ENCODE measurements at places on chromosomes 12 and 14.

- no peak for DNase-seq
Measured at GRCh38 chr12:109308534-109309380, at the start of gene FOXN4. Gene FOXN4 (minus strand): TSS chr12:109309284. CDS start chr12:109308321, 963 bp downstream.

DNA sequence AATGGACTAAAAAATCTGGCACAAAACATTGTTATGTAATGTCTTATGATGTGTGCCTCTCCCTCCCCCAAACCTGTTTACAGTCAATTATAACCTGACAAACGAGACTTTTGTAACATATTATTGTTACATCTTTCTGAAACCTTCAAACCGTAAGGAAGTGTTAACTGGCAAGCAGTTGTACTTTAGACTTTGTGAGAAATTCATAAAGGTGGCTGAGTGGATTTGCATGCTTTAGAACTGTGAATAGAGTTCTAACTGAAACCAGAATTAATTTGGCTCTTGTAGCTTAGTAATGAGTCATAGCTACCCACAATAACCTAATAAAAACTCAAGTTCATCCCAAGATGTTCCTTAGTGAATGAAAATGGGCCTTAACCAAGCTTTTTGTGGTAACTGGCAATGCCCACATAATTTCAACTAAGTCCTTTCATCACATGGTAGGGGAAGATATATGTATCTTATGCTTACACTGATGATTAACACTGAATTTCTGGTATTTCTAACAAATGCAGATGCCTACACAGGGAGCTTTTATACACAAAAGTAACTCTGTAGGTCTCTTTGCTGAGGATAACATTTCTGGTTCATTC is 29.7 kb downstream of the RAD9B start:
- DNase-seq, result no peak

DNA sequence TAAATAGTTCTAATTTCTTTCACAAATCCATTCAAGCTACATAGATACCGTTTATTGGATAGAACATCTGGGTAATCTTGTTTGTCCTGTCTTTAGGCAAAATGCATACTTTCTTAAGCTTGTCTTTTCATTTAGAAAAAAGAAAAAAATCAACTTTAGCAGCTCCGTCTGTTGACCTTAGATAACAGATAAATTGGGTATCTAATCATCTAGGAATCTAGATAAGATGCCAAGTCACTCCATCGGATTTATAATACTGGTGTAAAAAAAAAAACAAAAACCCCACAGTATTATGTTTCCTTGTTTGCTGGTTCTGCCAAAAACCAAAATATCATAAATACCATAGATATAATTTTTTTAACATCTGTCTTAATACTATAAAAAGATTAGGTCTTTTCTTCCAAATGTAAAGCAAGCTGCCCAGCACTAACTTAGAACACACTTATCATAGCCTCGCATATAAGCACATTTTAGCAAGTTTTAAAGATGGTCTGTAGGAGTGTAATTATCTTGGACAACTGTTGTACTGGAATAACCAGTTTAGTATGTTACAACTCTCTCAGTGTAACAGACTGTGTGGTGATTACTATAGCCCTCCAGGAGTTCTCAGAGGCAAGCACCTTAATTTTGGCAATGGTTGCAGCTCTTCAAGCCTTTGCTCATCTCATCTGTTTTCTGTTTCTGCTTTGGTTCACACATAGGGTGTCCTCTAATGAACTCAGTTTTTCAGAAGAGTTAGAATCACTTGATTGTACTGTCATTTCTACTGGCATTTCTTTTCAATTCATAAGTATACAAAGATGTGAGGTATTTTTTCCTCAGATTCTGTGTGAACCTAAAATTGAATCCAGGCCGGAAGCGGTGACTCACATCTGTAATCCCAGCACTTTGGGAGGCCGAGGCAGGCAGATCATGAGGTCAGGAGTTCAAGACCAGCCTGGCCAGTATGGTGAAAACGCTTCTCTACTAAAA is 83.1 kb downstream of the ANO6 start:
- no peak for DNase-seq

GRCh38 chr14:38553586-38553985 is 297.7 kb upstream of the CLEC14A start:
- no peak for DNase-seq

- no peak for DNase-seq
Measured at GRCh38 chr14:53325176-53325806, 172.2 kb upstream of the DDHD1 start.

- DNase-seq, result no peak
Measured at GRCh38 chr12:58007875-58008274, 66.5 kb downstream of the ATP23 start.

DNA sequence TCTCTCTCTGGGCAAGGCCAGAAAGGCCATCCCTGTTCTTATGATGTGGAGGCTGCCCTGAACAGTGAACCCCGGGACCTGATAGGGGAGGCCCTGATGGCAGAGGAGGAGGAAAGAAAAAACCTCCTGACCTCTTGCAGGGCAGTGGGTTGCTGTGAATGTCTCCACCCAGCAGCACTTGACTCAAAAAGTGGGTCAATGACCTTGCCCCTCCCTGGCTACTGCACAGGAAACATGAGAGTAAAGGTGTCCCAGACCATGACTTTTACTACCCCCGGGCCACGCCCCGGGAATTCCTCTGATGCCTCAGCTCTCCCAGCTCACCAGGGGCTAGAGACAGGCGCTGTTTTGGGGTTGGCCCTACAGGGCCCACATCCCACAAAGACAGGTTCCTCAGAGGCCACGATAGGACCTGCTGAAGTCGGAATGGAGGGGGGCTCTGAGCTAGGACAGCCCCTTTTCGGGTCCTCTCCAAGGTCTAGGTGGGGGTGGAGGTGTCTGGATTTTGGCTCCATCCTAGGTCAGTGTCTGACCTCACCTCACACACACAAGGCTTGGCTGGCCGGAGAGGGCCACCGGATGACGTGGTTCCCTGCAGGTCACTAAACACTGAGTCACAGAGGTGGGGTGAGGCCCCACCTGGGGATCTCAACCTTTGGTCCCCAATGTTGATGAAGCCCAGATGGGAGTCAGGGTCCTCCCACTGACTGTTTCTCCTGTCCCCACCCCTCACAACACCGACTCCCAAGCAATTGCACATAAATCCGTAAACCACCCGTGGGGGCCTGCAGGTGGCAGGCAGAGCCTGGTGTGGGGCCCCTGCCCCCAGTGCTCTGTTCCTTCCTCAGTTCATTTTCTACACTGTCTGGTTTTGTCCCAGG is 1.6 kb downstream of the RHOF start:
- no peak for DNase-seq

- no peak for DNase-seq
Measured at GRCh38 chr12:119634743-119635142, 33.2 kb upstream of the PRKAB1 start.

DNA sequence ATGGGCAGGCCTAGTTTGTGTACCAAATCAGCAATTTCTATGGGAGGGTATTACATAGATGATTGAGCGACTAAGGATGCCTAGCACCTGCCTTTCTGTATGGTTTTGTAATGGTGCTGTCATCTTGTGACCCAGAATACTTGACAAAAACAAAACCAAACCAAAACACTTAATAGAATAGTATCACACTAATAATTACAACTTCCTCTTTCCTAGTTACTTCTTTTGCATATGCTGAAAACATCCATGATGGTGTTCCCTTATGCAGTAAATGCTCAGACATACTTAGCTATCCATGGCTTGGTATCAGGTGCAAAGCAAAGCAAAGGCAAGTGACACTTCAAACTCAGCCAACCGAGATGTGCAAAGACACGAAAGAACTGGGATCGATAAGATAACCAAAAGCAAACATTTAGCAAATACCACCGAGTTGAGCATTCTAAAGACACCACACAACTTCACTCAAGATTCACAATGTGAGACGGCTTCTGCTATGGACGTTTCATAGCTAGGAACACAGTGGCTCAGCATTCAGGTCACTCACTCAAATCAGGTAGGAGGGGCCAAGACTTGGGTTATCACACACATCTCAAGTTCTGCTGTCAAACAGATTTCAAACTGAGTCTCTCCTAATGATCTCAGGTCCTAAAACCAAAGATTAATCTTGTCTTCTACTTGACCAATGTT is 24.3 kb downstream of the PPP1CC start:
- no peak for DNase-seq

DNA sequence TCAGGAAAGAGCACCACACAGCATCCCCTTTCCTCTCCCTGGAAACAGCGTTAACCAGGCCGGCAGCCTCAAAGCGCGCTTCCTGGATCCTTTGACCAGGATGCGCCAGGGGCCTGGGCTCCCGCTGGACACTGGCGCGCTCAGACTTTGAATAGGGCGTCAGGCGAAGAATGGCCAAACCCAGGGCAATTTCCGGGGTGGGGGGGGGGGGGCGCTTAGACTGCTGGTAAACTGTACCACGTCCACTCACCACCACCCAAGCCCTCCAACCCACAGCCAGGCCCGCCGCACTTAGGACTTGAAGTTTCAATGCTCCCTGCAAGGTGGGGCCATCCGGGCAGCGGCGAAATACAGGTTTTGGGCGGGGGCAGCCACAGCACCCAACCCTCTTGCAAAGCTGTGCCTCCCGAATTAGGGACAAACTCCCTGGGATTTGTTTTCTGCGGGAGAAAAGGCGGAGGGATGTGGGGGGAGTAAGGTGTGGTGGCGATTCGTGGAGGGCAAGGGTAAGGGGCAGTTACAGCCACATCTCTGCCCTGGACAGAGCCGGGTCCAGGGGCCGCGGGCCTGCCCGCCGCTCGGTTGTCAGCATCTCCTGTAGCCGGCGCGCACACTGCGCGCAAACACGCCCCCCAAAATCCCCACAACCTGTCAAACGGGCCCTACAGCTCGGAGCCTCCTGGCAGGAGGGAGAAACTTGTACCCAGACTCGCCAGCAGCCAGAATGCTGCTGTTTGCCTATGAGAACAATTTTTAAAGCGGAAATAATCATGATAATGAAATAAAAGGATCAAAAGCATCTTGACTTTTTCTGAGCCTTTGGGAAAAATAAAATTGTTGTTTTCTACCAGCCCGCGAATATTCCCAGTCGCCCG is 958 bp downstream of the RTN1 start:
- no peak for DNase-seq

- no peak for DNase-seq
Measured at GRCh38 chr12:68349921-68350606, 17.9 kb upstream of the MDM1 start.

Measured in right forelimb (tissue), 1 donor.